ENCODE measurements at places on chromosomes 3 and 15.

GRCh38 chr15:69559440-69560190 lies 107.0 kb downstream of the RPLP1 start:
- peak; percentile 22 for DNase-seq

GRCh38 chr3:71726146-71726545 lies 944 bp upstream of the EIF4E3 start:
- DNase-seq: no peak

GRCh38 chr3:171838218-171838720 lies 4.9 kb upstream of the TMEM212 start:
- peak; percentile 90 for DNase-seq

GRCh38 chr3:120446891-120447668 lies 3.7 kb downstream of the FSTL1 start:
- DNase-seq: no peak

- no peak for DNase-seq
Measured at GRCh38 chr3:87546216-87546615, 269.8 kb upstream of the POU1F1 start.

DNA sequence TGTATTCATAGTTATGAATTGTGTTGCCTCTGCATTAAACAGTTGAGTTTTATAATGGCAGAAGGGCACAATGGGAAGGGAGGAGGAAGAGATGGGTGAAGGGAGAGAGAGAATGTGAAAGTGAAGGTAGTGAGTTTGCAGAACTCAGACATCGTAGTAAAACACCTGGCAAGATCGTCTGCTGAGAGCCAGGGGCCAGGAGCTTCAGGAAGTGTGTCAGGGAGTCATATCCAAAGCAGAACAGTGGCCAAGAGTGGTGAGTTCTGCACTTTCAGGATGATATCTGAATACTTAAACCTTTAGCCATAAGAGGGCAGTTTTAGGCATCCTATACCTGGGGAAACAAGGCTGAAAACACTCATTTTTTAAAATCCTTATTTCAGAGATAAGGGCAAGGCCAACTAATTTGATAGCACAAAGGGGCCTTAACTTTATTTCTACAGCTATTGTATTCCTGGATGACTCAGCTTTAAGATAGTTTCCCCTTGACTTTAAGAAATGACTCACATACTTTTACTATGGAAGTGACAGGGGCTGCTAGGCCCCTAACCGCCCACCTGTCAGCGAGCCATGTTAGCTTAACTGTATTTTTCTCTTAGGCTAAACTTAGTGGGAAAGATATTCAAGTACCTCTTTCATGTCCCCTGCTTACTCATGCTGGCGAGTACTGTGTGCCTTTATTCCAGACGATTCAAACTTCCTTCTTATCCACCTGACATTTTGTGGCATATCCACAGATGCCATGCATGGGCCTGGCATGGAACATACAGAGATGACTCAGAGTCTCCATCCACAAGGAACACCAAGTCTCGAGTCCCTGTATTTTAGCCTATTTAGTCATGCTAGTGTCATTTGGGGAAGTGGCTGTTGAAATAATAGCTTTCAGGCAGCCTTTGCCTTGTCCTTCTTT lies 53.9 kb downstream of the RLBP1 start:
- DNase-seq: peak; percentile 64

- no peak for DNase-seq
Measured at GRCh38 chr15:81865850-81866537, 179.8 kb downstream of the MEX3B start.

DNA sequence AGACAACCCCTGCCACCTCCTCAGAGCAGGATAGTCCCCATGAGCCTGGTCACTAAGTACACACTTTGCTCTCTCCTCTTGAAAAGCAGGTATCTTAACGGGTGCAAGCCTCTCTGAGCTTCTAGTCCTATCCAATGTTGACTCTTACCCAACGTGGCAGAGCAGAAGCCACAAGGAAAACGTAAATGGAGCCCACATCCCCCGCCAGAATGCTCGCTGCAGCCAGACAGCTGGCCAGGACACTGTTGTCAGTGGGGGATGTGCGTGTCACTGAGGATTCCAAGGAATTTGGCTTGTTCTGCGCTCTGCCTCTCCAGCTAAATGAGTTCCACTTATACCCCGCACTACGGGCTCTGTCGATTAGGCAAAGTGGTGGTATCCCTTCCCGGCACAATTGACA lies 67.8 kb upstream of the IGF1R start:
- DNase-seq: no peak

GRCh38 chr3:188000361-188000861 lies 153.5 kb upstream of the LPP start:
- no peak for DNase-seq

DNA sequence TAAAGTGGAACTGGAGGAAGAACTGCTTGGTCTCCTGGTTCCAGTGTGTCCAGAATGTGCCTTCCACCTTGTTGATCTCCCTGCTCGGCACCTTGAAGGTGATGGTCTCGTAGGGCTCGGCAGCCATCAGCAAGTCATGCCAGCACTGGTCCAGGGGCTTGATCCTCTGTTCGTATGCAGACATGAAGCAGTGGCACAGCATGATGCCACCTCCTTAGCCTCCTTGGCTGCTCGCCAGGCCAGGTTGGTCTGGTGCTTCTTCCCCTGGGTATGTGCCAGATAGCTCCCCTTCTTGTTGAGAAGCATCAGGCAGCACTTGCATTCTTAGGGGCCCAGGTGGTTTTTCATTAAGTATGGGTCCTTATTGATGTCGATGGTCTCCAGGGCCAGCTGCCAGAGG lies 17.8 kb upstream of the TXNRD3 start:
- no peak for DNase-seq

GRCh38 chr15:98834976-98835375 lies 172.6 kb downstream of the PGPEP1L start:
- DNase-seq: no peak

- no peak for DNase-seq
Measured at GRCh38 chr3:29694331-29694730, 413.5 kb downstream of the RBMS3 start.

- DNase-seq: no peak
Measured at GRCh38 chr3:54341811-54342210, 219.5 kb downstream of the CACNA2D3 start.

- DNase-seq: no peak
Measured at GRCh38 chr3:179826247-179826637, 173.4 kb downstream of the USP13 start.

DNA sequence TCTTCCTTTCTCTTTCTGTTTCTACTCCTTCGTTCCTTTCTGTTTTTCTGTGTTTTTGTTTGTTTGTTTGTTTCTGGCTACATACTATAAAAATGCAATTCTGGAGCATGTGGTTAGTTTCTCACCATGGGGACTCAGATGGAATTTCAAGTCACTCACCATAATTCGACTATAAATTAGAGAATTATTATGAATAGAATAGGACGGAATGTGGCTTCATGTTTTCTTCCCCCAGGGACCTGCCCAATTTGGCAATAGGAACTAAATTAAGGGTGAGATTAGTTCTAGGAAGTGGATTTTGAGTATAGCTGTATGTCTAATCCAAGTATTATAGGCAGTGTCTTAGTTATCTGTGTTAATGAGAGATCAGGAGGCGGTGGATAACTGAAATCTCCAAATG lies 96.9 kb downstream of the THSD4 start:
- DNase-seq: no peak

- no peak for DNase-seq
Measured at GRCh38 chr3:30083315-30083714, 523.1 kb upstream of the TGFBR2 start.

DNA sequence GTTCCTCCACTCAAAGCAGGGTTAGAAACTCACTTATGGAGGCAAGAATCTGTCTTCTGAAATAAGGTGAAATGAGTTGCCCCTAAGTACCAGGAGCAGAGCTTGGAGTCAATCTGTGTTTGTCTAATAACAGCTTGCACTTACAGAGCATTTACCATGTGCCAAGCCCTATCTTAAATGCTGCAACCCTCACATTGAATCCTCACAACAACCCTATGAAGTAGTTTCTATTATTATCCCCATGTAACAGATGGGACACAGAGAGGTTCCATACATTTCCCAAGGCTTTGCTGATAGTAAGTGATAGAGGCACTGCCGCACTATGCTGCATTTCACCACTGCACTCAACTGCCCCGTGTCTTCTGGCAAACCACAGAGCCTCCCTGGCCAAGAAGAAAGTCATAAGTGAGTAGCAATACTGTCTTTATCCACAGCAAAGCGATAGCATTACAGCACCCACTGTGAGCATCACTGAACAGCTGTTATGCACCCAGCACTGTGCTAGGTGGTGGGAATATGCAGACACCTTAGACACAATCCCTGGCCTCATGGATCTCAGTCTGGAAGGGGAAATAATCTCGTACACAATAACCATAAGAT lies 141.5 kb downstream of the SSR3 start:
- DNase-seq: no peak

- no peak for DNase-seq
Measured at GRCh38 chr3:40397912-40398311, 10.9 kb downstream of the ENTPD3 start.

GRCh38 chr15:34799149-34800101 lies 4.1 kb upstream of the ACTC1 start:
- DNase-seq: peak; percentile 36

DNA sequence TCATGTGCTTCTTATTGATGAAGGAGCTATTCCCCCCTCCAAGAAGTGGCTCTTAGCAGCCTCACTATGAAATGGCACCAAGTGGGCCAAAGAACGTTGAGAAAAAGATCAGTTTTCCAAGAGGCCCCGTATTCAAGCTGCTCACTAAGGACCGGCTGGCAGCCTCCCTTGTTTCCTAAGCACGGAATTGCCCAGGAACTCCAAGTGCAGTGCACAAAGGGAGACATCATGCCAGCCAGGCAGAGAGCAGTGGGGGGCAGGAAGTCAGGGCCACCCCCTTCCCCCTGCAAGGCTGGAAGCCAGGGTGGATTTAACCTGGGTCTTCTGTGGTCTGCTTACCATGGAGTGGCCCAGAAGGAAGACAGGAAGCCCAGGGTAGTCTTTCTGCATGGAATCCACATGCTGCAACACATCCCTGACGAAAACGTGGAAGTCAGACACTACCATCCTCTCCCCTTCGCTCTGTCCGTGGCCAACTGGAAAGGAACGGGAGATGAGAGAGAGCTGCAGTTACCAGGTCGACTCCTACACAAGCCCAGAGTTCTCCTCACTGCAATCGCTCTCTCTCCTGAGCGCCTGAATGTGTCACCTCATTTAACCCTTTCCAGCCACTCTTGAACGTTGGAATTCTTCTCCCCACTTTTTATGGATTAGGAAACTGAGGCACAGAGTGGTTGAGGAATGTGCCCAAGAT lies 49.5 kb downstream of the ABTB1 start:
- no peak for DNase-seq

GRCh38 chr3:193270451-193270850 lies 29.4 kb downstream of the PLAAT1 start:
- no peak for DNase-seq

DNA sequence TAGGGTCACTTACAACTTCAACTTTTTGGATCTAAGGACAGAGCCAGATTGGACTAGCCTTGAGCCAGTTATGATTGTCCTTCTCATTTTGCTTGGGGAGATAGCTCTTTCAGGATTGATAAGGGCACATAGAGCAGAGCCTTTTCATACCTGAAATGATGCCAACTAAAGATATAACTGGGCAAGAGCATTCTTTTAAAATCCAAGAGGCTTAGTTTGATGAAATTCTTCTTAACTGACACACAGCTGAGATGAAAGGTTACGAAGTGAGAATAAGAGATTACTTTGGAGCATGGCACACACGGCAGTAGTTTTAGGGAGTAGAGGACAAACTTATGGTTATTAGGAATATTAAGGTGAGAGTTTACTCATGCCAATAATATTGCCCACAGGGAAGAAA lies 12.7 kb downstream of the CD200 start:
- DNase-seq: no peak

DNA sequence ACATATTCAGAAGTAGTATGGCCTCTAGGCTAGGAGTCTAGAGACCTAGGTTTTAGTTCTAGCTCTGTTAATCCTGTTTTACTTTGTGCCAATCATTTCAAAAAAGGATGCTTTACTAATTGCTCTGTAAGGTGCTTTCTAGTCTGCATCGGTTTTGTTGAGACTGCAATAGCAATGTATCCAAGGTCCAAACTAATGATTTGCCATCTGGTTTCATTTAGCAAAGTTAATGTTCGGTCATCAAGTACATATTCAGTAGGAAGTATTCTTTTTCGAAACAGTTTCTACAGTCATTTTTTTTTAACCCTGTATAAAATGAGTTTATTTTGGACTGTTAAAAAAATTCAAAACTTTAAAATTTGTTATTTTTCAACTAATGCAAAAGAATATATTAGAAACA lies 2.0 kb upstream of the GALK2 start:
- DNase-seq: no peak

- DNase-seq: no peak
Measured at GRCh38 chr3:100852840-100853239, 140.4 kb downstream of the ABI3BP start.

GRCh38 chr3:38650248-38650951 lies 913 bp upstream of the SCN5A start:
- no peak for DNase-seq

DNA sequence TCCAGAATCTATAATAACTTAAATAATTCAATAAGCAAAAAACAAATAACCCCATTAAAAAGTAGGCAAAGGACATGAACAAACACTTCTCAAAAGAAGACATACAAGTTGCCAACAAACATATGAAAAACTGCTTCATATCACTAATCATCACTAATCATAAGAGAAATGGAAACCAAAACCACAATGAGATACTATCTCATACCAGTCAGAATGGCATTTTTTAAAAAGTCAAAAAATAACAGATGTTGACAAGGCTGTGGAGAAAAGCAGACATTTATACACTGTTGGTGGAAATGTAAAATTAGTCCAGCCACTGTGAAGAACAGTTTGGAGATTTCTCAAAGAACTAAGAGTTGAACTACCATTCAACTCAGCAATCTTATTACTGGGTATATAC lies 19.5 kb upstream of the ZMAT3 start:
- DNase-seq: peak; percentile 49

GRCh38 chr15:53189860-53190259 lies 399.7 kb upstream of the ONECUT1 start:
- DNase-seq: no peak

- no peak for DNase-seq
Measured at GRCh38 chr3:153254361-153254760, 92.3 kb downstream of the RAP2B start.

DNA sequence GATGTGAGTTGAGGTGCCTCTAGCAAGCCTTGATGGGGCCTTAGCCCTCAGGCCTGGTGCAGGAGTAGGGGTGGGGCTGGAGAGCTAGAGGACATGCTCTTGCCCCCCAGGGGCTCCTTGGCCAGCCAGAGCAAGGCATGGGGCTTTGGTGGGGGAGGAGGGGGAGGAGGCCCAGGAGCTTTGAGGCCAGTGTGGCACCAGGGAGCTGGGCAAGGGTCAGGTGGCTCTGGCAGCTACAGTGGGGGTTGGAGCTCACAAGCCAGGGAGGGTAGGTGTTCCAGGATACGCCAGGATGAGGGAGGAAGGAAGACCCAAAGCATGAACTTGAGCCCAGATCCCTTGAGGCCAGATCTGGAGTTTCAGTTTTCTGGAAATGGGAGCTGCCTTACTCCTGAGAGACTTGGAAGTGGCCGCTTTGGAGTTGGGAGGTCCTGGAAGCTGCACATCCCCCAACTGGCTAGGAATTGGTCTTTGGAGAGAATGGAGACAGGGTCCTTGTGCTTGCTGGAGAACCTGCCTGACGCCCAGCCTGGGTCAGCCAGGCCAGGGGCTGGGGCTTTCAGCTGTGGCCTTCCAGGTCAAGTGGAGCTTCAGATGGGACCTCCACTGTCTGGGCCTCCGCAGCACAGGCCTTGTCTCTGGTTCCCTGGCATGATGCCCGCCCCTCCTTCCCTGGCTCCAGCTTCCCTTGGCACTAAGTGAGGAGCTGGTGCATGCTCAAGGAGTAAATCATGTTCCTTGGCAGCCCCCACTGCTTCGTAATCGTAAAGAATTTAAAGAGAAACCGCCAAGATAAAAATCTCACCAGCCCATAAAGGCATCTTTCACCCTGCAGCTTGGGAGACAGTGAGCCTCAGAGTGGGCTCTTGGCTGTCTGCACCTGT lies 8.7 kb downstream of the SEMA3F start:
- peak; percentile 97 for DNase-seq

All from adipocyte (in vitro differentiated cells).